ENCODE measurements at places on chromosomes 13 and 19. TPM values are rescaled to one million over a fixed set of nuclear protein-coding genes. Genes with fewer than 3 reads are reported as not detected.

GRCh38 chr13:45481688-45482087 lies 16.9 kb downstream of the COG3 start:
- DNase-seq: no peak

WASF3 gene
- 10.1 TPM for total RNA-seq

GRCh38 chr13:93260591-93260990 lies 34.0 kb downstream of the GPC6 start:
- DNase-seq: no peak

DNA sequence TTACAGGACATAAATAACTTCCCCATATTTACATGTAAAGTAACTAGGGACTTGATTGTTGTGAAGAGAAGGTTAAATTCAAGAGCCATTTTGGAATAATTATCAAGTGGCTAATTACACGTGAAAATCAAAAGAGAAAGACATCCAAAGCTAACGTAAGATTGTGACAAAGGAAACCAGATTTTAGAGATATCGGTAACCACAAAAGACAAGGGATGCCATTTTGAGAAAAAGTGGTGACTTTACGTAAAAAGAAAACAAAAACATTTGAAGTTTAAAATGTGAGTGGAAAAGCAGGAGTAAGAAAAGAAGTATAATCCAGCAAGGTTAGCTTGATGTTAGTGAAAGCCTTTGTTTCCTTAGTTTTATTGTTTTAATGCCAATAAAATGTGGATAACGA lies 10.9 kb upstream of the VWA8 start:
- DNase-seq: no peak

DNA sequence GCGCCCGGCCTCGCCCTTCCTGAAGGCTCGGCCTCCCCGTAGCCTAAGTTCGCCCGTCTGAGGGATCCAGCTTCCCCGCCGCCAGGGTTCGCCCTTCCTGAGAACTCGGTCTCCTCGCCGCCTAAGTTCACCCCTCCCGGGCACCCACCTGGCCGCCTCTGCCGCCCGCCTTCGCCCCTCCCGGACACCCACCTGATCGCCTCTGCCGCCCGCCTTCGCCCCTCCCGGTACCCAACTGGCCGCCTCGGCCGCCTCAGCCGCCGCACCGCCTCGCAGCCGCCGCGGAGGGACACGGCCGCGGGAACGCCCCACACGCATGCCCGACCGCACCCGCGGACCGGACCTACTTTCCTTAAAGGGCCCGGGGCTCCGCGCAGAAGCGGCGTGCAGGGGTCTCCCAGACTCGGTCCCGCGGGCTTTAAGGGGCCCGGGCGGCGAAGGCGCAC lies at the start of gene MOB3A:
MOB3A (minus strand) TSS at position 293 of the 446 bp plus-strand sequence. CDS start 17,766 bp downstream, outside the sequence.
- peak; percentile 89 for DNase-seq

GRCh38 chr13:27014406-27015359 lies 156.9 kb downstream of the USP12 start:
- DNase-seq: no peak

B3GNT3 gene
- total RNA-seq: not detected

GRCh38 chr19:14354445-14354844 lies 26.8 kb upstream of the ADGRE5 start:
- DNase-seq: no peak

DNA sequence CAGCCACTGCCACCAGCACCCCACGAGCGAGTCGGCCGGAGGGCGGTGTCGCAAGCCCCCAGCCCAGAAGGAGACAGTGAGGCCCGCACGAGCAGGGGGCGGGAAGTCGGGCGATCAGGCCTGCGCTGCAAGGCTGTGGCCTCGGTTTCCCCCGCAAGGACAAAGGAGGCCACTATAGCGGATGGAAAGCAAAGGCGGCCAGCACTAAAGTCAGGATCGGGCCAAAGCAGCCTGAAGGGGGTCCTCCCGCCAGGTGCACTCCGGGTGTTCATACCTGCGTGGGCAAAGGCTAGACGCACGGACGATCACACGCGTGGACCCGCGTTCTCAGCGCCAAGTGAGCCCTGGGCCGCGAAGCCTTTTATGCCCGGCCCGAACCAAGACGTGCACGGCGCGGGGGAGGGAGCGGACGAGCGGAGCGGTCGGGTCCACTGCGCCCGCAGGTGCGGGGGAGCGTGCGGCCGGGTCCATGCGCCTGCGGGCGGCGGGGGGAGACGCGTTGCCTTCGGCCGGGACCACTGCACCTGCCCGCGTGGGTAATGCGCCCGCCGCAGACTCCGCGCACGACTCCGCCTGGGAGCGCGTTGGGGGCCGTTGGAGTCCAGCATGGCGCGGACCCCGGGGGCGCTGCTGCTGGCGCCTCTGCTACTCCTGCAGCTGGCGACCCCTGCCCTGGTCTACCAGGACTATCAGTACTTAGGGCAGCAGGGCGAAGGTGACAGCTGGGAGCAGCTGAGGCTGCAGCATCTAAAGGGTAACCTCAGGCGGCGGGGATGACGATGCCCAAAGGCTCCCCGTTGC lies at the start of the genes PRDX2 and THSD8:
PRDX2 (minus strand) TSS at position 335 of the 801 bp plus-strand sequence. CDS start 539 bp downstream, outside the sequence.
THSD8 (plus strand) TSS at position 604 of the 801 bp plus-strand sequence; CDS start at position 607, 3 bp downstream.
- DNase-seq: peak; percentile 88

DNA sequence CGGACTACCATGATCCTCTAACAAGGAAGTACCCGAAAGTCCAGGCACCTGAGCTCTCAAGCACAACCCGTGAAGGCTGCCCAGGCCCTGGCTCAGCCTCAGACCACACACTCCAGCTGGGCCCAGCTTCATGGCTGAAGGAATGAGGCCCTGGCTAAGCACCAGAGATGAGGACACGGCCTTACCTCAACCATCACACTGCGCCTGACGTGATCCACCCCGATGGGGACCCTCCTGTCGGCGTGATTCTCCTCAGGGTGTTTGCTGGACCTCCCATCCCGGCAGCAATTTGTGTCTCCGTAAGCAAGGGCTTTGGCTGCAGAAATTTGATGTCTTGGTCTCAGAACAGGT lies 56.5 kb downstream of the F2RL3 start:
- no peak for DNase-seq

RGS9BP gene
- total RNA-seq: not detected

GRCh38 chr13:67123165-67123564 lies 107.0 kb downstream of the PCDH9 start:
- DNase-seq: no peak

- DNase-seq: no peak
Observed at GRCh38 chr13:31264151-31264550, 64.4 kb downstream of the B3GLCT start.

SPRED3 gene
- total RNA-seq: 8.7 TPM

DNA sequence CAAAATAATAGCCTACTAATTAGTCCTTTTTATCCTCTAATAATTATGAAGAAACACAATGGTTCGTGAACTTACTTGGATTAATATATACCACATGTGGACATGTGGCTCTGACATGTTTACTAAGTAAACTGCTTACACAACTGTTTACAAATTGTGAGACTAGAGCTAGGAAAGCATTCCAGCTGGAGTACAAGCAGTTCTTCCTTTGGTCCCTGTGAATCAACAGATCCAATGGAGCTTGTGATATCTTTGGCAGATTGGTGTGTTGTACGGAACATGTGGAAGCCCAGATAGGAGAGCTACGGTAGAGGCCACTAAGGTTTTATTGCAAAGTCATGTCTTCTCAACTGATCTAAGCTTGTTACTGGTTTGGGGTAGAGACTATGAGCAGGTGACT lies 145.5 kb upstream of the SPRY2 start:
- no peak for DNase-seq

GRCh38 chr13:34303346-34303745 lies 485.4 kb downstream of the RFC3 start:
- DNase-seq: no peak

DNA sequence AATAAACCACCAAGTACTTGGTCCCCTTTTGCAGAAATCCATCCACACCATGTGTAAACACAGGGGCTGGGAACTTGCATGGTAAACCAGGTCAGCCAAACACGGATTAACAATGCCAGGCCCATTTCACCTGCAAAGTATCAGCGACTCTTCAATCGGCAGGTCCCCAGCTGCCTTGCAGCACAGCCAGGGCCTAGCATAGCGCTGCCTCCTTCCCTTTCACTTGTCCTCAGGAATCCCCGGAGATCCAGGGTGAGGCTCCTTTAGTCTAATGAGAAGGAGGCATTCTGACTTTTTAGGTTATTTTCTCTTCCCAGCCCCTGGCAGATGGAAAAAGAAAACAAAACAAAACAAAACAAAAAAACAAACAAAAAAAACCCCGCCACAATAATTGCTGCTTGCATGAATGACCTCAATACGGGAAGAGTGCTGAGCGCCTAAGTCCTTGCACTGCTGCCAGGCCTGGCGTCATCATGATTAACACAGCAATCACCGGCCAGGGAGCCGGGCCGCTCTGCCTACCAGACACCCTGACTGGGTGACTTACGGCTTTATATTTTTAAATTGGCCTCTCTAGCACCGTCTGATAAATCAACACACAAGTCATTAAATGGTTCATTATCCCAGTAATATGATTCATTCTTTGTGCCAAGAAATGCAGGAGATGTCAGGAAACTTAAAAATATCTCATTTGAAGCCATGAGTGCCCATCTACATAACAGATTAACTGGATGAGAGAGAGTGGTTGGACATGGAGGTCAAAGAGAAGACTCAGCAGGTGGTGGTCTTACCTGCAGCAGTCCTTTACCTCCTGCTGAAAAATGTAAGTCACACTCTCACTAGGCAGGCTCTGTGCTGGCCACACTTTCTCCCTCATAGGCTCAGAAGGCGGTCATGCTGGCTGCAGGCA lies 692.7 kb downstream of the UQCRFS1 start:
- DNase-seq: no peak

ICAM4 gene
- total RNA-seq: not detected

DNA sequence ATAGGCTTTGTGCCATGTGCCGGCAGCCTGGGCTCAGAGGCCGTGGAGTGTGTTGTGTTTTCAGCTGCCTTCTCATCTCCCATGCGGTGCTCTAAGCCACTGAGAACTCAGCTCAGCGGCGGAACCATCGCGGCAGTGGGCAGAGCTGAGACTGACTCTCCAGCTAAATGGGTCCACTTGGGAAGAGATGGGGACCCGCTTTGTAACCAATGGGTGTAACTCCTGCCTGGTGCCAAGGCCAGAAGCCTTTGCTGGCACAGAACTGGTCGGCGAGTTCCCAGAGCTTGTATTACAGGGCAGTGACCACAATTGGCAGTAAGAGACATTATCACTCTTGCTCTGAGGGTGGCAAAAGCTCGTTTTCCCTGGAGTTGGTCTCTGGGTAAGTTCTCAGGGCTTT lies 183.0 kb downstream of the STK24 start:
- DNase-seq: no peak

ZNF99 gene
- total RNA-seq: not detected

DNA sequence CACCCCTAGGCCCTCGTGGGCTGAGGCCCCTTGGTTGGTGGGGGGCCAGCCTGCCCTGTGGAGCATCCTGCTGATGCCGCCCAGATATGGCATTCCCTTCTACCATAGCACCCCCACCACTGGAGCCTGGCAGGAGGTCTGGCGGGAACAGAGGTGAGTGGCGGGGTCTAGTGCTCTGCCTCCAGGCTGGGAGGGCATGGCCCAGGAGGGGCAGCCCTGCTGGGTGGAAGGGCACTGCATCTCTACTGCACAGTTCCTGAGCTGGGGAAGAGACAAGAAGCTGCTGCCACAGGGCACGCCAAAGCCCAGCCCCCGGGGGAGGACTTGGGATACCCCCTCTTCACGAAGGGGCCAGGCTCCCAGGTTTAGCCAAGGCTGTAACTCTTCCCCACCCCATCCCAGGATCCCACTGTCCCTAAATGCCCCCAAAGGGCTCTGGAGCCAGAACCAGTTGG lies 2.4 kb upstream of the KMT2B start:
- DNase-seq: no peak

DNA sequence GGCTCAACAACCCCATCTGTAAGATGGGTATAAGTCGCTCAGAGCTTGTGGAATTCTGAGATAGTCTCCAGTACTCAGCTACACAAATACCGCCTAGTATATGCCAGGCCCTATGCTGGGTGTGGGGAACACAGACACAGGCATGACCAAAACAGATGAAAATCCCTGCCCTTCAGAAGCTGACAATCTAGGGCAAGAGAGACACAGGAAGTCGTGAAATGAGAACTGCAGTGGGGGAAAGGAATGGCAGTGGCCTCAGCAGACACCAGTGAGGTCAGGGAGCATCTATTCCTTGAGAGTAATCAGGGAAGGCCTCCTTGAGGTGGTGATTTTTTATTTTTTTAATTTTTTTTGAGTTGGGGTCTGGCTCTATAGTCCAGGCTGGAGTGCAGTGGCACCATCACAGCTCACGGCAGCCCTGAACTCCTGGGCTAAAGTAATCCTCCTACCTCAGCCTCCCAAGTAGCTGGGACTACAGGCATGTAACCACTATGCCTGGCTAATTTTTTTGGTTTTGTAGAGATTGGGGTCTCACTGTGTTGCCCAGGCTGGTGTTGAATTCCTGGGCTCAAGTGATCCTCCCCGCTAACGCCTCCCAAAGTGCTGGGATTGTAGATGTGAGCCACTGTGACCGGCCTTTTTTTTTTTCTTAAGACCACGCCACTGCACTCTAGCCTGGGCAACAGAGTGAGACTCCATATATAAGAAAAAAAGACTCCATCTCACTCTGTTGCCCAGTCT lies 3.2 kb downstream of the TMIGD2 start:
- DNase-seq: no peak

GRCh38 chr19:41771410-41771809 lies 16.1 kb downstream of the CEACAM6 start:
- no peak for DNase-seq

- DNase-seq: peak; percentile 26
Observed at GRCh38 chr13:39417131-39417530, 185.9 kb downstream of the LHFPL6 start.

- DNase-seq: no peak
Observed at GRCh38 chr19:5089283-5089682, 120.4 kb downstream of the KDM4B start.

HIPK4 gene
- total RNA-seq: not detected

DNA sequence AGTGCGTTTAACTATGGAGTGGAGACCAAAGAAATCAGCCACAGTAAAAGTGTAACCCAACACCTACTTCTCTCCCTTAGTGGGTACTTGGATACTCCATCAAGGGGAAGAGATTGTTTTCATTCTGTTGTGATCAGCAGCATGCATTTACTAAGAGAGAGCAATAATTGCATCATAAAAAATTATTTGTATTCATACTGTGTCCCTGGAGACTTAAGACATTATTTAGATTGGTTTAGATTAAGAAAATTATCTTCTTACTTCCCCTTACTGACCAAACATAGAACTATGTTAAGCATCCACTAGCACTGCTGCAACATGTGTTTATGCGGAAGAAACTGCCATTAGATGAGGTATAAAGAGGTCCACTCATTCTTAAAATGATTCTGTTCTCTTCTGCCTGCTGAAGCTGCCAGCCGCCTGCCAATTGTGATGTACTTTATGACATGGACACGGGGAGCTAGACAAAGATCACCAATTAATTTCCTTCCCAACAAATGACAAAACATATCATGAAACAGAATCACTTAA lies 738.5 kb downstream of the DIAPH3 start:
- DNase-seq: no peak

- DNase-seq: no peak
Observed at GRCh38 chr19:48720251-48720612, 707 bp upstream of the MAMSTR start.

- DNase-seq: no peak
Observed at GRCh38 chr13:51562011-51562671, 22.1 kb upstream of the WDFY2 start.

- no peak for DNase-seq
Observed at GRCh38 chr13:76245920-76246319, 609.8 kb downstream of the LMO7 start.

CEACAM20 gene
- total RNA-seq: not detected

- DNase-seq: no peak
Observed at GRCh38 chr13:102021777-102022176, 380.1 kb downstream of the FGF14 start.

Data from glutamatergic neuron (in vitro differentiated cells).